ENCODE measurements at places on chromosomes 4 and X. TPM values are rescaled to one million over a fixed set of nuclear protein-coding genes. Genes with fewer than 3 reads are reported as not detected.

DNA sequence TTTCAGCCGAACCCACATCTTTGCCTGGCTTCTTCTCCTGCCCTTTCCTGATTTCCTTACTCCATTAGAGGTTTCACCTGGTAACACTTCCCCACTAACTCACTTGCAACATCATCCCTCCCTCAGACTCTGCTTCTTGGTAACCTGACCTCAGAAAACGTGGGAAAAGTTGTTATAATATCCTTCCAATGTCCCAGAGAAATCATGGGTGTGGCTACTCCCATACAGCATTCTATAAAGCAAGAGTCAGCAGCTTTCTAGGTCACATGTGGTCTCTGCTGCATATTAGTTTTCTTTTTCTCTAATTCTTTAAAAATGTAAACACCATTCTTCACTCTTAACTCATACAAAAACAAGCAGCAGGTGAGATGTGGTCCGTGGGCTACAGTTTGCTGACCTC, 283.1 kb upstream of the MAOA start:
- H3K36me3 ChIP-seq: no peaks in the 10 kb centered on the region
- no peaks in the 10 kb centered on the region for H3K27me3 ChIP-seq
- H3K4me3 ChIP-seq: no peak overlapping the region
- no peak for DNase-seq

DNA sequence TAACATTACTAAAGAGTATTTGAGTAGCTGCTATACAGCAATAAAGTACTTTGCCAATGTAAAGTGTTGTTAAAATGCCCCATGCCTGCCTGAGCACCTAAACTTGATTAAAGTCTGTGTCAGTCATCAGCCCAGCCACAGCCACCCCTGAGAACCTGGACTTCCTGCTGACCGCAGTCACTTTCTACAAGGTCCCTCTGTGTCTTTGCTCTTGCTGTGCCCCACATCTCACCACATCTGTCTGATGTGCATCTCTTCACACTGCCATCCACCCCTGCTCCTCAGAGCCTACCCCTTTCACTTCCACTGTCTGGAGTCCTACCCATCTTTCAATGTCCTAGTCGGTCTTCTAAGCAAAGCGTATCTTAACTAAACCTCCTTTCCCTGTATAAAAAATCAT, 25.7 kb downstream of the ALPK1 start:
- no peak overlapping the region for H3K4me3 ChIP-seq
- H3K4me1 ChIP-seq: no peaks in the 10 kb centered on the region
- no peaks in the 10 kb centered on the region for H3K27me3 ChIP-seq
- DNase-seq: no peak
- H3K27ac ChIP-seq: no peak overlapping the region

DNA sequence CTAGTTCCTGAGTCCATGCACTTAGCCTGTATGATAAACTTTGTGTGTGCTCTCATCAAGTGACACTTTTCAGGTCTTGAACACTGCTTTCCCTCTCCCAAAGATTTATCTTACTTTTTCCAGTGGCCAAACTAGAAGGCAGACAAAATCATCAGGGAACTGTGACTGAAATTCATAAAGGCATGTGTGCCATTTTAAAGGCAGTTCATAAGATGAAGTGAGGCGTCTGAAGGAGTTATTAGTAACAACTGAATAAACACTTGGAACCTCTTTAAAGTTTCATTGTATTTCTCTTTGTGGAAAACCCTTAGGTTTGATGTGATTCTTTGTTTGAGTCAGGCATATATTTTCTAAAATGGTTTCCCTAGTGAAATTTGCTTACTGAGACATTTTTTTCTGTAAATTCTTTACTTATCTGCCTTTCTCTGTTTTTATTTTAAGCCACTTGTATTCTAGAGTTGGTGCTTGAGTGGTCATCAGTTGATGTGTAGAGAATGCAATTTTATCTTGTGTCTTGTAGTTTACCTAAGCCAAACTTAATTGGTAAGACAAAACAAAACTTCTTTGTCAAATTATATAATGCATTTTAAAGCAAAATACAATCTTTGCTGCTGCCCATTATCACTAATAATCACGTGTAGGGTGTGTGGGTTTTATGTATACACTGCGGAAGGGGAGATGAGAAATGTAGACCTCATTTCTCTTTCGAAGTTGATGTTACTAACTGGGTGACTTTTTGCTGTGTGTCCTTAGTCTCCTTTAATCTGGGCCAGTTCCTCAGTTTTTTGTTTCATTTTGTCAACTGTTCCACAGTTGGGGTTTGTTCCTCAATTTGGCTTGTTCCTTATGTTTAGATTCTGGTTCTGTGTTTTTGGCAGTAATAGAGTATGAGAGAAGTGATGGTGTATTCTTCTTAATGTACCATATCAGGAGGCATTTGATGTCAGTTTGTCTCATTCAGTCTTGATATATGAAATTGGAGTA, 56.8 kb downstream of the RBPJ start:
- H3K36me3 ChIP-seq: no peaks in the 10 kb centered on the region
- no peak overlapping the region for H3K4me3 ChIP-seq
- H3K27me3 ChIP-seq: no peaks in the 10 kb centered on the region
- DNase-seq: no peak
- H3K4me1 ChIP-seq: peaks cover 5% of the 10 kb centered on the region

DNA sequence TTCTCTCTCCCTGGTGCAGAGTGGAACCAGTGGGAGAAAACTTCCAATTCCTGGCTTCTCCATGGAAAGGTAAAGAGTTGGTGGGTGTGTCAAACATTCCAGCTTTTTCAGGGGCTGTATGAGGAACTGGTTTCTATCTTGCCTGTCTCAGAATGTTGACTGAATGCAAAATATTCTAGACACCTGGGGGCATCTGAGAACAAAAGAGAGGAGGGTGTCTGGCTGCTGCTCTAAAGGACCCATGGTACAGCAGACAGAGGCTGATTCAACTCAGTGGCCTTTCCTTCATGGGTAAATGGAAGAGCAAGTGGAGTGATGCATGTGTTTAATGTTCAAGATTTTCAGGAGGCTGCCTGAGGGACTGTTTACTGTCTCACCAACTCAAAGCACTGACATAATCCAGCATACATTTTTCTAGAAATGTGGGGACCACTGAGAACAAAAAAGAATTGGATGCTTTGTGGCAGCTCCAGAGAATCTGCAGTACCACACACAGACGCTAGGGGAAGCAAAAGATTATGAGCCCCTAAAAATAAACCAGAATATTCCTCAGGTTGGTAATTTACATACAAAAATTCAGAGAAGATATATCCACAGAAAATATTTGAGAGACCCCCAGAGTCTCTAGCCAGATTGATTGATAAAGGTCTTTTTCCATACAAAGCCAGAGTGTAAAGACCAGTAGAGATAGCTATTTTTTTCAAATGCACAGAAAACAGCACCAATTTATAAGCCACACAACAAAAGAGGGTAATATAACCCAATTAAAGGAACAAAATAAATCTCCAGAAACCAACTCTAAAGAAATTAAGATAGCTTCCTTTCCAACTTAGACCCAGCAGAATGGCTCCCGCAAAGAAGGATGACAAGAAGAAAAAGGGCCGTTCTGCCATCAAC, 48.0 kb upstream of the STARD8 start:
- H3K36me3 ChIP-seq: no peaks in the 10 kb centered on the region
- no peak overlapping the region for H3K4me3 ChIP-seq

GRCh38 chr4:79682801-79683530, 274.9 kb upstream of the GK2 start:
- no peak for DNase-seq
- H3K4me3 ChIP-seq: no peak overlapping the region
- no peaks in the 10 kb centered on the region for H3K27me3 ChIP-seq
- H3K36me3 ChIP-seq: no peaks in the 10 kb centered on the region
- H3K4me1 ChIP-seq: no peaks in the 10 kb centered on the region

DNA sequence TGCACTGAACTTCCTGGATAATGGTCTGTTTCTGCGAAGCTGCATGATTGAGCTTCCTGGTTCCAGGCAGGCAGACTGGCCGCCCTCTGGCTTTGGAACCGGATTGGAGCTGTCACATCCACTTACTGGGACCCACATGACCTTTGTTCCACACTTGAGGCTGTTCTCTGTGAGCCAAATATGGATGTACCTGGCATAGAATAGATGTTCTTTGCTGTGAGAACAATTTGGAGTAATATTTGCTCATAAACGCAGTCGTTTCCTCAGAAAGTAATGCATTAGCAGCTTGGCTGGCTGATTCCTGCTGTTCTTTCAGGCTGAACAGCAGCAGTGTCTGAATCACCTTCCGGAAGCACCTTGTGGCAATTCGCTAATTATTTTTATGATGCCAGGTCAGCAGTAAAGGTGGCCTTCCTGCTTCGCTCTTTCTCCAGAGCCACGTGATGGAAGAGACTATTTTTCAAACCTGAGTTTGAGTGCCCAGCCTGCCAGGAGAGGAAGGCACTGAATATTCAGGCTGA, 78.1 kb upstream of the BOD1L1 start:
- no peaks in the 10 kb centered on the region for H3K4me1 ChIP-seq
- no peaks in the 10 kb centered on the region for H3K27me3 ChIP-seq
- no peak overlapping the region for H3K4me3 ChIP-seq
- H3K36me3 ChIP-seq: no peaks in the 10 kb centered on the region
- H3K27ac ChIP-seq: no peak overlapping the region
- peak; percentile 10 for DNase-seq

DNA sequence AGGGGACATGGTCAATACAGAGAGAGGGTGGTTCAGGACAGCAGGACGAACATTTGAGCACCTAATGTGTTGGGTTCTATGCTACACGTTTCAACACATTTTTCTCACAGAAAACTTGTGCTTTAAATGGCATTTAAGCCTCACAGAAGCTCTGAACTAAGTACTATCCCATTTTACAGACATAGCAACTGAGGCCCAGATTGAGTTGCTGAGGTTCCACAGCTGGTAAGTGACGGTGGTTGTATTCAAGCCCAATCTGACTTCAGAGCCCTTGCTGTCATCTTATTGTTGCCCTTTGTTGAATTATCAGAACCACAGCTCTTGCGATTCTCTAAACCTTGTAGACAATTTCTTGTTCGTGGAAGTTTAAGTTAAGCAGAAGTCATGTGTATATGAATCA, 116.7 kb downstream of the FNIP2 start:
- DNase-seq: no peak
- no peak overlapping the region for H3K27ac ChIP-seq
- no peaks in the 10 kb centered on the region for H3K27me3 ChIP-seq
- H3K4me1 ChIP-seq: no peaks in the 10 kb centered on the region
- no peak overlapping the region for H3K4me3 ChIP-seq

- H3K36me3 ChIP-seq: no peaks in the 10 kb centered on the region
- DNase-seq: no peak
- H3K4me3 ChIP-seq: no peak overlapping the region
- no peaks in the 10 kb centered on the region for H3K27me3 ChIP-seq
Measured at GRCh38 chr4:169996379-169997240, 29.6 kb downstream of the MFAP3L start.

Gene VEGFC
- 15.7 TPM for total RNA-seq

Gene PABPC1L2B
- total RNA-seq: not detected

Gene TMPRSS11D
- not detected for total RNA-seq

Gene MTTP
- 0.26 TPM for total RNA-seq

Gene GLOD5
- total RNA-seq: not detected

Gene TENM3
- total RNA-seq: 0.95 TPM
